ENCODE measurements at places on chromosomes 11 and 22.
A peak's percentile ranks its signal among the peaks of the same experiment; 100 is the strongest.

- H3K27ac ChIP-seq: no peak overlapping the region
- H3K36me3 ChIP-seq: no peaks in the 10 kb centered on the region
- H3K27me3 ChIP-seq: no peaks in the 10 kb centered on the region
- no peak for DNase-seq
- no peak overlapping the region for H3K4me3 ChIP-seq
Measured at GRCh38 chr11:110072930-110073329, 20.3 kb upstream of the ZC3H12C start.

GRCh38 chr11:69307871-69308431 lies 14.0 kb downstream of the MYEOV start:
- H3K4me3 ChIP-seq: no peak overlapping the region
- H3K36me3 ChIP-seq: no peaks in the 10 kb centered on the region
- H3K4me1 ChIP-seq: peaks cover 3% of the 10 kb centered on the region
- H3K27me3 ChIP-seq: no peaks in the 10 kb centered on the region
- no peak for DNase-seq

GRCh38 chr11:14254533-14255237 lies 104.3 kb downstream of the RRAS2 start:
- H3K27ac ChIP-seq: no peak overlapping the region
- H3K4me3 ChIP-seq: no peak overlapping the region
- H3K4me1 ChIP-seq: peaks cover 2% of the 10 kb centered on the region
- DNase-seq: no peak
- no peaks in the 10 kb centered on the region for H3K36me3 ChIP-seq

DNA sequence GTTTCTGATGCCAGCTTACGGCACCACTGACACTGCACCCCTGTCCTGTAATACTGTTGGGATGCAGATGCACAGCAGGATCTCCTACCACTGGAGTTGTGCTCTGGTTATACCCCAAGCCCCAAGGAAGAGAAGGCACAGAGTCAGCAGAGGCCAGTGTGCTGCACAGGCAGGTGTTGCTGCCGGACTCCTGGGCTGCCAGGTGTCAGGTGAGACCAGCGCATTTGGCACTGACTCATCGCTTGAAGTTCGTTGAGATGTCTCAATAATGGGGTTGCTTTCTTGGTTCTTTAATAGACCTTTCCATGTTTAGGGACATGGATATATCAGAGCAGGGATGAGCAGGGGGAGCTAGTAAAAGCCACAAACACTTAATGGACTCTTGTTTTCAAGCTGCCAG lies 75.7 kb upstream of the TTC12 start:
- H3K27me3 ChIP-seq: no peaks in the 10 kb centered on the region
- no peak overlapping the region for H3K4me3 ChIP-seq
- DNase-seq: no peak
- no peaks in the 10 kb centered on the region for H3K36me3 ChIP-seq
- peaks cover 26% of the 10 kb centered on the region for H3K4me1 ChIP-seq

DNA sequence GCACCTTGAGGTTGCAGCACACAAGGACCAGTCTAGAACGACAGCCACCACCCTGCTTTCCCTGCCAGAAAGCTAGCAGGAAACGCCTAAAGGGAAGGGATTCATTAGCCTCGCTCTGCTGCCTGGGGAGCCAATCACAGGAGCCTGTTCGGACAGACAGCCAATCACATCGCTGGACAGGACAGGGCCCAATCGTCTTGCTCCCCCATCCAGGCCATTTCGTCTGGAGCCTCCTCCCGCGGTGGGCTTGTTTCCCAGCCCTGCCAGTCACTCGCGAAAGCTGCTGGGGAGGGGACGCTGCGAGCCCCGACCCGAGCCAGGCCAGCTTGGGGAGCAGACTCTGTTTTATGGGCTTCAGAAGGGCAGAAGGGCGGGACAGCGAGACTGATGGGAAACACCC lies 79.8 kb upstream of the NCAM1 start:
- peak overlapping the region; percentile 13 for H3K4me3 ChIP-seq
- H3K27ac ChIP-seq: no peak overlapping the region
- no peaks in the 10 kb centered on the region for H3K36me3 ChIP-seq
- H3K27me3 ChIP-seq: peaks cover 29% of the 10 kb centered on the region

DNA sequence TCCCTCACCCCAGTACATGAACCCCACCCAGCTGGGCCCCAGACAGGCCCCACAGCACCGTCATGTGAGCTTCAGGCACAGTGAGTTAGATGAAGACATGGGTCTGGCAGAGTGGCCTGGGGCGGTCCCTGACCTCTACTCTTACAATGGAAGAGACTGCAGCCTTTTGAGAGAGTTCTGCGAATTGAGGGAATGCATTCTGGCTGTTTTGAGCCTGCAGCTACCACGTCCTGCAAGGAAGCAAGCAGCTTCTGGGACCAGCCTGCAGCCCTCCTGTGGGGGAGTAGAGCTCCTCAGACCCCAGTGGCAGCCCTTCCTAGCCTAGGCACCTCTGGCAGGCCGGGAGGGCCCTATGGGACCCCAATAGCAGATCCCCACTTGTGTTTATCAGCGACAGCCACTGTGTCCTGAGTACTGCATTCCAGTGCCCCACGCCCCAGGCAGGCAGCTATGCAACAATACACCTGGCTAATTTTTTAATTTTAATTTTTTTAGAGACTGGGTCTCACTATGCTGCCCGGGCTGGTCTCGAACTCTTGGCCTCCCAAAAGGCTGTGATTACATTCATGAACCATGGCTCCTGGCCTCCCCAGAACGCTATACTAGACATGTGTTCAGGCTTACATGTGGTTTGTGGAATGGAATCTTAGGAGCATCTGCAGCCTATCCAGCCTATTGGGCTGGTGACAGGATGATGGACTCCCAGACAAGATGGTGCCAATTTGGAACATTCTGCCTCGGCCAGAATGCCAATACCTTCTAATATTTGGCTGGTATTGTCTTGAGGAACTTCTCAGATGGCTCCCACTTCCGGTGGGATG lies 717 bp upstream of the SLC7A4 start:
- no peak overlapping the region for H3K4me3 ChIP-seq
- DNase-seq: no peak
- no peaks in the 10 kb centered on the region for H3K36me3 ChIP-seq
- peaks cover 55% of the 10 kb centered on the region for H3K27me3 ChIP-seq
- peaks cover 22% of the 10 kb centered on the region for H3K4me1 ChIP-seq

- no peak overlapping the region for H3K4me3 ChIP-seq
- DNase-seq: no peak
- no peak overlapping the region for H3K27ac ChIP-seq
- no peaks in the 10 kb centered on the region for H3K27me3 ChIP-seq
- H3K36me3 ChIP-seq: no peaks in the 10 kb centered on the region
Measured at GRCh38 chr22:24185001-24185500, 3.8 kb downstream of the SUSD2 start.

GRCh38 chr11:102115557-102115956 lies 5.3 kb downstream of the YAP1 start:
- H3K27ac ChIP-seq: peak overlapping the region; percentile 36
- H3K27me3 ChIP-seq: peaks cover 6% of the 10 kb centered on the region
- peaks cover 45% of the 10 kb centered on the region for H3K4me1 ChIP-seq
- DNase-seq: no peak
- H3K4me3 ChIP-seq: no peak overlapping the region
- peaks cover 15% of the 10 kb centered on the region for H3K36me3 ChIP-seq

DNA sequence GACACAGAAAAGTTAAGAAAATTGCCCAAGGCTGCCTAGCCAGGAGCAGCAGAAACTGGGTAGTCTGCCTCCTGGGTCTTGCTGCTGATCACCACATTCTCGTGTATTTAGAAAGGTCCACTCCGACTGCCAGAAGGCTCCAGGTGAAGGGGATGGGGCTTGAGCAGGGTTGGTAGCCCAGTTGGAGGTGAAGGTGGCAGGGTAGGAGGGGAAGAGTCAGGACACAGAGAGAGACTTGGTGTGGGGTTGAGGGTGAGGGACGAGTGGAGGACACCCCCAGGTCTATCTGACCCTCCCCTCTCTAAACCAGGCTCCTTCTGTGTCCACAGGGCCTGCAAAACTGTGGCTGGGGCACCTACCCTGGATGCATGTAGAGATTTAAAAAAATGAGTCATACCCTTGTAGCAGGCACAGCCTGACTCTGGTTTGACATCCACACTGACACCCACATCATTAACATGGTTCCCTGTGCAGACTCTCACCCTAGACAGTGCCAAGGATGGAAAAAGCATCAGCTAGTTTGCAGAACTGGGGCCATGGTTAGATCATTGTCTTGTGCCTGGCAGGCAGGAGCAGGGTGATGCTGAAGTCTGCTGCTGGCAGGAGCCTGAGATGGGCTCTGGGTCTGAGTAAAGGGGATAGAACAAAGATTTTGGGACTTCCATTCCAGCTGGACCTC lies 273.2 kb downstream of the TENM4 start:
- H3K4me1 ChIP-seq: no peaks in the 10 kb centered on the region
- no peak for DNase-seq
- no peaks in the 10 kb centered on the region for H3K36me3 ChIP-seq
- H3K27ac ChIP-seq: no peak overlapping the region
- no peak overlapping the region for H3K4me3 ChIP-seq
- no peaks in the 10 kb centered on the region for H3K27me3 ChIP-seq

GRCh38 chr11:116111546-116111945 lies 607.3 kb upstream of the CADM1 start:
- H3K4me3 ChIP-seq: no peak overlapping the region
- H3K27ac ChIP-seq: no peak overlapping the region
- no peak for DNase-seq
- no peaks in the 10 kb centered on the region for H3K27me3 ChIP-seq

DNA sequence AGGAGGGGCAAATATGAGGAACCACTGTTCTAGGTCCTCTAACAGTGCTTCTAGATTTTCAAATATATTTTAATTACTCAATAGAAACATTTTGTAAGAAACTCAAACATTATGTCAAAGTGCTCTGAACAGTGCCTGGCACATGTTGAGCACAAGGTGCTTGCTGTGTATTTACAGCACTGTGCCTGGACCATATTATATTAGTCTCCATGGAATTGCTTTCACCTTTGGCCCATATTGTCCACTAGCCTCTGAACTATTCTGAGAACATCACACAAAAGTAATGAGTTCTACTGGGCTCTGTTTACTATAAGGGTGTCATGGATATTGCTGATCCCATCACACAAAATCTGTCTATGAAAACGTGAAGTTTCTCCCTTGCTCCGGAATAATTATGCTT lies 76.7 kb downstream of the PPFIBP2 start:
- no peaks in the 10 kb centered on the region for H3K36me3 ChIP-seq
- no peak overlapping the region for H3K4me3 ChIP-seq
- peaks cover 26% of the 10 kb centered on the region for H3K4me1 ChIP-seq
- DNase-seq: no peak
